ENCODE measurements at places on chromosomes 12 and 14. TPM values are rescaled to one million over a fixed set of nuclear protein-coding genes. Genes with fewer than 3 reads are reported as not detected.

Gene PTPRO
- 4.6 TPM for total RNA-seq

- DNase-seq: no peak
Measured at GRCh38 chr12:90287585-90287984, 578.9 kb upstream of the ATP2B1 start.

Gene SYT10
- not detected for total RNA-seq

Gene IRF9
- 44.7 TPM for total RNA-seq

DNA sequence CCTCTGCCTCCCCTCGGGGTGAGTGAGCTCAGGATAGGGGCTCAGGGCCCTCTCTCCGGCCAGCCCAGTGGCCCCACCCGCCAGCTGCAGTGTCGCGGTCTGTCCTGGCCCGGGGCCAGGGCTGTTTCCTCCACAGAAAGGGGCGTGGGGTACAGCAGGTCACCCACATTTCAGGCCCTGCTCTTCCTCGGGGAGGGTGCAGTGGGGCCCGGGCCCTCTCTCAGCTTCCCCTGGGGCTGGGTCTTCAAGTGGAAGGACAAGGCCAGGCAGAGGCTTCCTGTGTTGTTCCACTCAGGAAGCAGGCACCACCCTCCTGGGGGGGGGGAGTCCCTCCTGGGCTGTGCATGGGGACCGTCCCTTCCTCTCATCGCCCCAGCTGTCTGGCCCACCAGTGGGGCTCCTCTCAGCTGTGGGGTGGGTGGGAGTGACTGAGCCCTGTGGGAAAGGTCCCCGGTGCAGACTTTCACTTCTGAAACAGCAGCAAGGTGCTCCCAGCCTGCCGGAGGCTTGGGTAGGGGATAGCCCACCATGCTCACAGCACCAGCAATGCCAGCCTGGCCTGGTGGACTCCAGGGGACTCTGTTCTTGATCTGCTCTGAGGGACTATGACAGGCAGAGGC, 3.7 kb downstream of the GPR132 start:
- DNase-seq: peak; percentile 62

Gene CFAP73
- not detected for total RNA-seq

DNA sequence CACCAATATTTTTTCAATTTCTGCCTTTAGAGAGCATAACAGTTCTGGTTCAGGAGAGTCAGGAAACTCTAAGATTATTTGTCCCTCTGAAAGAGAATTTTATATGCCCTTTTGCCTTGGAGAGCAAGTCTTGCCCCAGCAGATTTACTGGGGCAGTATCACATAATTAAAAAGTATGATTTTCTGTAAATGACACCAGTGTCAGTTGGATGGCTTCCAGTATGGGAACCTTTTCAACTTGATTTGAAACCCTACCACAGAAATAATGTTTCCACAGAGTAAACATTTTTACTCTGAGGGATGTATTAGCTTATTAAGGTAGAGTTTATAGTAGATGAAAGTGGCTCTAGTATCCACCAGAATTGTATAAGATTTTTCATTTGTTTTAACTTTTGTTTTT, 15.4 kb downstream of the NOPCHAP1 start:
- no peak for DNase-seq

GRCh38 chr12:112782943-112783342, 8.6 kb upstream of the RPH3A start:
- no peak for DNase-seq

Gene ZBTB42
- total RNA-seq: 8.1 TPM

Gene RPS6KA5
- 8.1 TPM for total RNA-seq

DNA sequence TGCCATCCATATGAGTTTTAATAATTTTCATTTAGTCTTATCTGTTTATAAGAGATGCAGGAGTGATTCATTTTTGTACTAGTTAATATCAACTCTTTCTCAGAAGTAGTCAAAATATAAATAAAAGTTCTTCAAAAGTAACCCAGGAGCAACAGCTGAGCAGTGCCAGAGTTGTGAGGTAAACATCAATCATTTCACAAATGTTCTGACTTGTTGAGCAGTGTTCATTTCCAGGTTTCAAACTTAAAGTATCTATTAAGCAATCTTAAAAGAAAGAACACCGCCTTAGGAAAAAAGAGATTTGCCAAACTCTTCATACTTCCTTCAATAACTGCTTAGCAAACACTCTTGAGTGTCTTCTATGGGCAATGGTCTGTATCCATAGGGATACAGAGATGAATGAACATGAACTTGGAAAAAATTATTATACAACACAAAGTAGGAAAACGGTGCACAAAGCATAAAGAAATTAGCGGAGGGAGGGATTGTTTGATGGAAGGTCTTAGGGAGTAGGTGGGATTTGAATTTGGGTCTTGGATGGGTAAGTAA, 41.9 kb upstream of the POC1B start:
- no peak for DNase-seq

DNA sequence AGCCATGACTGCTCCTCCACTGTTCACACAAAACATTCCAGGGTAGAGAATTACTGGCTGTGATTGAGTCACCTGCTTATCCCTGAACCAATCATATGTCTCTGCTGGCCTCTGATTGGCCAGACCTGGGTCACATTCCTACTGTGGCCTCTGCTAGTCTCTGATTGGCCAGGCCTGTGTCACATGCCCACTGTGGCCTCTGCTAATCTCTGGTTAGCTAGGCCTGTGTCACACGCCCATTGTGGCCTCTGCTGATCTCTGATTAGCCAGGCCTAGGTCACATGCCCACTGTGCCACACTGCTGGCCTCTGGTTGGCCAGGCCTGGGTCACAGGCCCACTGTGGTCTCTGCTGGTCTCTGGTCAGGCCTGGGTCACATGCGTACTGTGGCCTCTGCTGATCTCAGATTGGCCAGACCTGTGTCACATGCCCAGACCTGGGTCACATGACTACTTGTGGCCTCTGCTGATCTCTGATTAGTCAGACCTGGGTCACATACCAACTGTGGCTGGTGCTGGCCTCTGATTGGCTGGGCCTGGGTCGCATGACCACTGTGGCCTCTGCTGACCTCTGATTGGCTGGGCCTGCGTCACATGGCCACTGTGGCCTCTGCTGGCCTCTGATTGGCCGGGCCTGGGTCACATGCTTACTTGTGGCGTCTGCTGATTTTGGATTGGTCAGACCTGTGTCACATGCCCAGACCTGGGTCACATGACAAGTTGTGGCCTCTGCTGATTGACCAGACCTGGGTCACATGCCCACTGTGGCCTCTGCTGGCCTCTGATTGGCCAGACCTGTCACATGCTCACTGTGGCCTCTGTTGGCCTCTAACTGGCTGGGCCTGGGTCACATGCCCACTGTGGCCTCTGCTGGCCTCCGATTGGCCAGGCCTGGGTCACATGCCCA, 251.6 kb downstream of the SLC15A4 start:
- no peak for DNase-seq

- DNase-seq: no peak
Measured at GRCh38 chr12:108228746-108229145, 99.7 kb downstream of the WSCD2 start.

GRCh38 chr12:5258498-5258897, 173.4 kb upstream of the NTF3 start:
- peak; percentile 31 for DNase-seq

DNA sequence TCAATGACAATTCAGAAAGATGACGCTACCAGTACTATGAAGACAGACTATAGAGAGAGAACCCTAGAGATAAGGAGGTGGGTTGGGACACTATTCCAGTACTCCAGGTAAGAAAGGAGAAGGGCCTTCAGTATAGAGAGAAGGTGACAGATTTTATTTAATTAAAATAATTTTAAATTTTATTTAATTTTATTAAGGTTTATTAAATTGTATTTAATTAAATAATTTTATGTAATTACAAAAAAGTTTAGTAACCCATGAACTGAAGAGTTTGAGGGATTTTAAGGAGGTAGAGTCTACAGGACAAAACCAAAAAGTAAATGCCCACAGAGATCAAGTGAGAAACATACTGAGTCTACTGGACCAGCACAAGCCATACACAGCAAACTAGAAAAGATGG, 20.3 kb downstream of the TMED10 start:
- no peak for DNase-seq

GRCh38 chr12:89693639-89694202, 14.9 kb downstream of the ATP2B1 start:
- DNase-seq: no peak

- no peak for DNase-seq
Measured at GRCh38 chr12:56154818-56155217, 2.4 kb downstream of the MYL6B start.

- no peak for DNase-seq
Measured at GRCh38 chr12:8156845-8157244, at the start of gene ZNF705A. Gene ZNF705A (plus strand): TSS chr12:8157015. CDS start chr12:8172626, 15,611 bp downstream.

- DNase-seq: no peak
Measured at GRCh38 chr12:54611715-54612149, 23.0 kb downstream of the LACRT start.

Gene KRT77
- total RNA-seq: not detected

GRCh38 chr14:98926801-98927200, 345.2 kb downstream of the BCL11B start:
- DNase-seq: no peak

Gene DIABLO
- total RNA-seq: 31.6 TPM

Gene TEX52
- total RNA-seq: not detected

- no peak for DNase-seq
Measured at GRCh38 chr12:59972905-59973304, 377.1 kb downstream of the SLC16A7 start.

Gene KRT79
- 0.16 TPM for total RNA-seq

GRCh38 chr14:71638523-71639196, 293.6 kb upstream of the RGS6 start:
- DNase-seq: no peak

Gene TSPAN19
- total RNA-seq: not detected

GRCh38 chr12:124397807-124398577, 103.1 kb downstream of the RFLNA start:
- DNase-seq: peak; percentile 68

DNA sequence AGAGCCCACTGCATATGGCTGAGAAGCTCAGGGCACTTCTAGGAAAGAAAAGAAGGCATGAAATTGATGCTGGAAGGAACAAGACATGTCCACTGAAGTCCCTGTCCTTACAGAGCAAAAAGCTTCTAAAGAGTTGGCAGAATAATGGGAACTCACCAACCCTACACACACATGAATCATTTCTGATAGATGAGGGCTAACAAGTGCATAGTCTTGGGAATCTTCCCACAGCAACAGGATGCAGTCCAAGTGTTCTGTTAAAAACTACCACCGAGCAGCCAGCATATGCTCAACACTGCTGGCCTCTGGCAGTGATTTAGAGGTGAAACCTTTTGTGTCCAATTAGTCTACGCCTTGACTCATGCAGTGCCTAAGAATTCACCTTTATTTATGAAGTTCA, 44.8 kb downstream of the RHOJ start:
- DNase-seq: peak; percentile 40

Gene CCDC197
- not detected for total RNA-seq

GRCh38 chr14:71749613-71750238, 182.5 kb upstream of the RGS6 start:
- no peak for DNase-seq

DNA sequence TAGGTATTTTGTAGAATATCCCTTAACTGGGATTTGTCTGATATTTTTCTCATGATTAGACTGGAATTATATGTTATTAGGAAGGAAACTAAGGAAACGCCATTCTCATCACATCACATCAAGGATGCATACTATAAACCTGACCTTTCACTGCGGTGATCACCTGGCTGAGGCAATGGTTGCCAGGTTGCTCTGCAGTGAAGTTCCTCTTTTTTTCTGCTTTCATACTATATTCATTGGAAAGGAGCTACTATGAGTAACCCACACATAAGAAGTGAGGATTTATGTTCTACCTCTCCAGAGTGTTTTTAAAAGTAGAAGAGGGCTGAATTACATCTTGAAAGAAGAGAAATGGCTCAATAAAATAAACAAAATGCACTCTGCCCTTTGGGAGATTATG, 31.0 kb upstream of the GRIP1 start:
- no peak for DNase-seq

DNA sequence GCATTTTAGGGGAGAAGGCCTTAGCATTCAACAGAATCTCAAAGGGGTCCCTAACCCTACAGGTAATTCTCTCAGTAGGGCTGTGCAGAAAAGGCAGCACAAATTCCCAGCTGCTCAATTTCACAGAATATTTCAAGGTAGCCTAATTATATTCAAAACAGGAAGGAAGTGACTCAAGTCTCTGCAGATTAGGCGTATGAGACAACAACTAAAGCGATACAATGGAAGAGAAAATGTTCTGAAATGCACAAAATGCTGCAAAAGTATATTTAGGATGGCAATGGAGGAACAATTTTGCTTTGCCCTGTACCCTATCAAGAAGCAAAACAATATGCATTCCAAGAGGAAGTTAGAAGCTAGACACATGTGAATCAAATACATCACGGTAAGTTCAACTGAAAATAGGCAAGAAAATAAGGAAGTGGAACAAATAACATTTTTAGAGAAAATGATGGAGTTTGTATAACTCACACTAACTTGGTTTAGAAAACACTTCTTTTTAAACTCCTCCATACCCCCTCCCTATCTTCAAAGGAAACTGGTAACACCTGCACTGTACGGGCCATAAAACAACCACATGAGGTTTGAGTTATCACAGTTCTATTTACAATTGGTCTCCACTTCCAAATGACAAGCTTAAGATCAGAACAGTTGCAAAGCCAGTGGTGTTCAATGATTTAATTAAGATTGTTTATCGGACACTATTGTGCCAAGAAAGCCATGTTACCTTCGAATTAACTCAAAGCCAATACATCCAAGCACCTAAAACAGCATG, 1.6 kb downstream of the GIT2 start:
- DNase-seq: no peak

DNA sequence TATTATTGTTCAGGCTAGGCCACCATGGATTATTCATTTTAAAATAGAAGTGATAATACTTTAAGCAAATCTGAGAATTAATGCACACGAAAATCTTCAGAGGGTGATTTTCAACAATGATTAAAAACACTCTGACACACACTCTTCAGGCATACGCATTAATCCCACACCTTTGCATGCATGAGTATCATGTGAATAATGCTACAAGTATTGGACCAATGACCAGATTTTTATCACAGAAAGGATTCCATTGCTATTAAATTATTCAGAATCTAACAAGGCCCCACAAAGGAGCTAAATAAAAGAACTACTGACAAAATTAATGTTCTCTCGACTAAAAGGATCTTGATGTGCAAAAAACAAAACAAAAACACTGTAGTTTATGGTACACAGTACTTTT, 11.1 kb downstream of the EPS8 start:
- no peak for DNase-seq

- no peak for DNase-seq
Measured at GRCh38 chr12:75155962-75156361, 53.7 kb downstream of the KCNC2 start.

Gene CD69
- 2.9 TPM for total RNA-seq

Gene ZNF641
- total RNA-seq: 14.3 TPM

Gene RNF212B
- total RNA-seq: not detected

DNA sequence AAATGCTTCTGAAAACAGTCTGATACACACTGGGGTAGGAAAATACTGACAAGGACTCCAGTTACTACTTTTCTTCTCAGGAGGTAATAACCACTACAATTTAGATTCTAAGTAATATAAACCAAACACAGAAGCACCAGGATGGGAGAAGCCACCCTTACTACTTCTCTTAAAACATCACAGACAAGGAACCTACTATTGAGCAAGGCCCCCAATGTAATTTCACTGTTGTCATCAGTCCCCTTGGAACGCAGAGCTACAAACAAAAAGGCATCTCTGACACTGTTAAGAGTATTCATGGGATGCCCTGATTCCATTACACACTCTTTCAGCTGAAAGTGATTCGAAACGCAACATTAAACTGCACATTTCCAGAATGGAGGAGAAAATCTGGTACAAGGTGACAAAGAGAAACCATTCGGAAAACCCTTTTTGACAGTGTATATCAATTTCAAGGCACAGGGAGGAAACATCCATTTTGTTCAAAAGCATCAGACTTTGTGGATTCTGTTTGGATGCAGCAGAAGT, 185.9 kb downstream of the PPM1H start:
- no peak for DNase-seq

- no peak for DNase-seq
Measured at GRCh38 chr14:59018978-59019377, 169.5 kb upstream of the DAAM1 start.

Measured in left cardiac atrium (tissue), 4 donors.